ENCODE measurements at places on chromosomes 5 and 9. TPM values are rescaled to one million over a fixed set of nuclear protein-coding genes. Genes with fewer than 3 reads are reported as not detected.

DNA sequence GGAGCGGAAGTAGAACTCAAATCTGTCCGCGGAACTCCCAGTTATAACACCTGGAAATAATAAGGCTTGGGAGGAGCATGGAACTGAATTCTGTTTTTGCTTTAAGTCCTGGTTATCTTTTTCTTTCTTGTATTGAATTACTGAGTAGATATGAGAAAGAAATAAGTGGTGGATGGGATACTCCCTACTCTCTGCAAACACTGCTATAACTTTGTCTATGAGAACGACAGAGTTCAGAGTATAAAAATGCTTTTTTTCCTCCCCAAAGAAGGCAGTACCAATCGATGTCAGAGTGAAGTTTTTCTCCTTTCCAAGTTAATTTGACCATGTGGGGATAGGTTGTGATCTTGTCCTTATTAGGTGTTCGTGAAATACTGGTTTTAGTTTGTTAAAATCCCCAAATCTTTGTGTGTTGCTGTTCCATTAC is 1.2 kb downstream of the RIC1 start:
- peak; percentile 55 for DNase-seq

GRCh38 chr5:133482028-133482427 is 130.3 kb downstream of the FSTL4 start:
- no peak for DNase-seq

- no peak for DNase-seq
These were observed 320 bp downstream of the PCDHB1 start for GRCh38 chr5:141051521-141051866.

DNA sequence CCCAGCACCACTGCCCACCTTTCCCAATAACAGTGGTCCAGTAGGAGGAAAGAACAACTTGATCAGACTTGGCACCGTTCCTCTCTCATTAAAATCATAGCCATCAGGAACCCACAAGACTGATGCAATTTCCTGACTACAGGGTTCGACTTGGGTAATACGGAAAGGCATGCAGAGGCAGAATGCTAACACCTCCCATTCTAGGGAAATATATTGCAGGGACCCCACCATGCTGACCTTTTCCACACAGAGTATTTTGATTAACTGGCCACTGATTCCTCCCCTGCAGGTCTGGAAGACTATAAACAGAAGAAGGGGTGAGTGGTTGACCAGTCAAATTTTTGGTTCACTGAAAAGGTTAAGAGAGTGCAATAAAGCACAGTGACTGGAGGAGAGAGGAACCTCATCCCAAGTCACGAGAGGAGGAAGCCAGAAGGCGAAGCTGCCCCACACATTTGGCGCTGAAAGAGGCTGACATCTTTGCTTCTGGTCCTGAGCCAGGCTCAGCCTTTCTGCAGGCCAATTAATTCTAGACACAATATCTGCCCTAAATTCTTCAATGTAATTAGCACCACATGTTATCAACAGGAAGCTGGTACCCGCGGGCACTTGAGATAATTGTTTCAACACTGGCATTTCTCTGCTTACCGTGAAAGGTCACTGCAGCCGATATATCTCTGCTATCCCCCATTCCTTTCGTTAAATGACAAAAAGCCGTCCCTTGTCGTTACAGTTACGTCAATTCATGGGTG is 64.7 kb upstream of the SPOCK1 start:
- DNase-seq: no peak

PNPLA7 gene
- polyA plus RNA-seq: 2.9 TPM

DNA sequence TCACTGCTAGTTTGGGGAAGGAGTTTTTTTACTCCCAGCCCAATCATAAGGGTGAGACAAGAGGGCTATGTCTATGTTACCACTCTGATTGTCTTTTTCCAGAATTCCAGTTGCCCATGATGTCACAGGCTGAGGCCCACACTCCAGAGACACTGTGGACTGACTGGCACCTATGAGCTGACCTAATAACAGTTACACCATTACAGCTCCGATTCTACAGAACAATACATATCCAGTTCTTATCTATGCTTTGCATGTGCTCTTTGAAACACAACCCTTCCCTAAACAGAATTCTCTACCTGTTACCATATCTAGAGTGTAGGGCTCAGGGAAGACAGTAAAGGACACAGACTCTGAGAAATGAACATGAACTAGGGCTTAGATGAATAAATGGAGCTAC is 45.7 kb upstream of the ALDOB start:
- DNase-seq: no peak

GRCh38 chr9:22065431-22066200 is 56.5 kb upstream of the CDKN2B start:
- DNase-seq: no peak

F2RL2 gene
- 1.1 TPM for polyA plus RNA-seq

DNA sequence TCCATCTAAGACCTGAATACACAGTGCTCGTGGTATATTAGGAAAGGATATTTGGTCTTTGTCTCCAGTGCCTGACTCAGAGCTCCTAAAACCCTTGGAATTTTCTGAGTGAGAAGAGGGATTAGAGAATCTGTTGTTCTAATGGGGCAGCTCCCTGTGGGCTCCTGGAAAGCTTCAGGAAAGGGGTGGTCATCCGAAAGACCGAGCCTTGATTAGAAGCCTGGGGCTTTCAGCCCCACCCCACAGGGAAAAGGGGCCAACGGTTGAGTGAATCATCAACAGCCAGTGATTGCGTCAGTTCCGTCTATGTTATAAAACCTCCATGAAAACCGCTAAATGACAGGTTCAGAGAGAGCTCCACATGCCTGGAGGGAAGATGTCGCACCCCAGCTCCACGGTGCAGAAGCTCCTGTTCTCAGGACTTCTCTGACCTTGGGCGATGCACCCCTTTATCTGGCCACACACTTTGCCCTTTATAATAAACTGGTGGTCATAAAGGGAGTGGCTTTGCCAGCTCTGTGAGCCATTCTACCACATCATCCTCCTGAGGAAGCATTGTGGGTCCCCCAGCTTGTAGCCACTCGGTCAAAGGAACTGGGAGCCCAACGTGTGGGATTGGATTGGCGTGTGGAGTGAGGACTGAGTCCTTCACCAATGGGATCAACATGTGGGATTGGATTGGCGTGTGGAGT is 71.0 kb upstream of the ICE1 start:
- no peak for DNase-seq

DNA sequence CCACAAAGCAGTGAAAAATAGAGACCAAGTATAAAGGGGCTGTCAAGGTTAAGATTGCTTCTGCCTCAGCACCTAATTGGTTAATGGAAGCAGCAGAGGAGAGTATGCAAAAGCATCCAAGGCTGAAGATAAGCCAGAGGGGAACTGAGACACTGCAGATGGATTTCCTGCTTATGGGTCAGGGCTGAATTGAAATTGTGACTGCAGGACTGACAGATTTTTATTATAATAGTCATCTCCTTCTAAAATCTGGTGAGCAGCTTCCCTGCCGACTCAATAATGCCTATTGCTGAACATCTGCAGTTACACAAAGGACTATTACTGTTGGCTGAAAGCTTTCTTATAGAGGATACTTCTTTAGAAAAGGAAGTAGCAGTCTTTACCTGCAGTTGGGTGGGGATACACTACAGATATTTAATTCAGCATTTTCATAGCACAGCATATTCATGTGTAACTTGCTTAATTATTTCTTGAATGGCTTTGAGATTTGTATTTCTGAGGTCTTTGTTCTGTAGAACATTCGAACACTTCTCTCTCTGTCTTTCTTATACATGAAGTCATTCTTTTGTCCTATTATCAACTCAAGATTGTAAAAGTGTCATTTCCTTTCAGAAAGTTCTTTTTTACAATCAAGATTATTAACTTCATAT is 363.0 kb upstream of the RIOK2 start:
- peak; percentile 24 for DNase-seq

- no peak for DNase-seq
These were observed 2.6 kb downstream of the IGFBPL1 start for GRCh38 chr9:38421498-38422211.

DNA sequence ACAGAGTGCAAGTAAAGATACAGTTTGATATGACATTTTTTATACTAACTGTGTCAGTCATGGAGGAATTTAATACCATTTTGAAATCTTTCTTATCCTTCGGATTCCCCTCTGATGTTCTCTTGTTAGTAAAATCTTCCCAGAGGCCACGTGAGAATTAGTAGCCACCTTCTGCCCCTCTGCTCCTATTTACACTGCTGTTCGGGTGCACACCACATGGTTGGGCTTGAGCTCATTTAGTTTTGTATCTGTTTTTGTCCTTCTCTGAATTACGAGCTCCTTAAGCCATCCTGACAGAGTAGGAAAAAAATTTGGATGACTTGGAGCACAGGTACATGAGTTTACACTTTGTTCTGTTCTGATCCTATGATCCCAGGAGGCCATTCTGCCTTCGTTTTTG is 109.7 kb downstream of the SV2C start:
- DNase-seq: no peak

DNA sequence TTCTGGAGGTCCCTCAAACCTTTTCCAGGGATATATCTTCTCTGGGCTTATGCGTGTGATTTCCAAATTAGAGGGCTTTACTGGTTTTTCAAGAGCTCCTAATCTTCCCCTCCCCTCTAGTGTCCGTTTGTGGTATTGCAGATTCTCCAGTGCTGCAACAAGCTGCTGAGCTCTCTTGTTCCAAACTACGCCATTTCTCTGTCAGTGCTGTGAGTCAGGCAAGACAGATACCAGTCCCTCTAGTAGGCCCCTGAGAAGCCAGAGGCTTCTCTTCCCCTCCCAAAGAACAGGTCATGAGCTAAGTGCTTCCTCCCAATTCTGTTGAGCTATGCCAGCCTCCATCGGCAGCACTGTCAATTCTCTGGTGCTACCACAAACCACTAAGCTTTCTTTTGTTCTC is 149.5 kb downstream of the FANCC start:
- no peak for DNase-seq

DNA sequence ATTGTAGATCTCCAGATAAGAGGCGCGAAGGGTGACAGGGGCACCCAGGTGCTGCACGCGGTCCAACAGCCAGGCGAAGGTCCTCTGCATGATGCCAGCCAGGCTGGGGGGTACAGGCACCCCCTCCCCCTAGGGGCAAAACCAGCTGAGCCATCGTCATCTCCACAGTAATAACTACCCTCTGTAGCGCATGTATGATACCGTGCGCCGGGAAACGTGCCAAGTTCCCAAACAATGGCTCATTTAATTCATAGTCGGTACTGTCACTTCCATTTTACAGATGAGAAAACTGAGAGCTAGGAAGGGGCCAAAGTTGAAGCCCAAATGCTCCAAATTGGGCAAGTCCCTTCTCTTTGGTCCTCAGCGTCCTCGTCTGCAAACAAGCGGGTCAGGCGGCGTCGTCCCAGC is 1.5 kb downstream of the KIF12 start:
- no peak for DNase-seq

DNA sequence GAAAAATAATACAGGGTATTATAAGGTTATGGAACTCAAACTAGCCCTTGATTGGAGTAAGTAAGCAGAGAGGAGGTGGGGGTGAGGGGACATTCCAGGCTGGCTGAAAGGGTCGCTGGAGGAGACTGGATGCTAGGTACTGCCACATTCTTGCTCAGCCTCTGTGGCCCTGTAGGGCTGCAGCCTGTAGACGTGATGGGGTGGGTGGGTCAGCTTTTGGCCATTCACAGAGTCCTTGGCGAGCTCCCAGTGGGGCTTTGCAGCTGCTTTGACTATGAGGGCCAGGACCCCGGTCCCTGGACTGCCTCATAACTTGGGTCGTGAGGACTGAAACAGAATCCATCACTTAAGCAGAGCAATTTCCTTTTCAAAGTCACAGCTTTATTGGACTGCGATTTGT is 4.2 kb upstream of the GDNF start:
- DNase-seq: no peak

DNA sequence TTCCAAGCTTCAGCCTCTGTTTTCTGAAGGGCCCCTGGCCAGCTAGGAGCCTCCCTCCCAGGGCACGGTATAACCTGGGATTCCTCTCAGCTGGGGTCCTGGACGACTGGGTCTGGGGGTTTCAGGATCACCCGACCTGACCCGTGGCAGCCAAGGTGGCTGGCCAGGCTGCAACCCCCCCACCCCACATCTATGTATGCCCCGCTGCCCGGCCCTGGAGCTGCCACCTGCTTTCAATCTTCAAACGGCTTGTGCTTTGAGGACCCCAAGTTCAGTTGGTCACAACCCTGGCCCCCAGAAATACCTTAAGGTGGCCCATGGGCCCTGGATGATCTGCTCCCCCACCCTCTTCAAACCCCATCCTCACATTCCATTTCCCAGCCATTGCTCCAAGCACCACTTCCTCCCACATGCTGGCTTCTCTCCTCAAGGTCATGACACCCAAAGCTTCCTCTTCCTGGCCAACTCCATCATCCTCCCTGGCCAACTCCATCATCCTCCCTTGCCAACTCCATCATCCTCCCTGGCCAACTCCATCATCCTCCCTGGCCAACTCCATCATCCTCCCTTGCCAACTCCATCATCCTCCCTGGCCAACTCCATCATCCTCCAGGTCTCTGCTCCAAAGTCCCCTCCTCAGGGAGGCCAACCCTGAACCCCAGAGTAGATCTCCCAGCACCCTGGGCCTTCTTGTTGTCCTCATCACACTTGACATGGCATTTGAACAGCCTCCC is 17.2 kb upstream of the TTLL11 start:
- no peak for DNase-seq

DNA sequence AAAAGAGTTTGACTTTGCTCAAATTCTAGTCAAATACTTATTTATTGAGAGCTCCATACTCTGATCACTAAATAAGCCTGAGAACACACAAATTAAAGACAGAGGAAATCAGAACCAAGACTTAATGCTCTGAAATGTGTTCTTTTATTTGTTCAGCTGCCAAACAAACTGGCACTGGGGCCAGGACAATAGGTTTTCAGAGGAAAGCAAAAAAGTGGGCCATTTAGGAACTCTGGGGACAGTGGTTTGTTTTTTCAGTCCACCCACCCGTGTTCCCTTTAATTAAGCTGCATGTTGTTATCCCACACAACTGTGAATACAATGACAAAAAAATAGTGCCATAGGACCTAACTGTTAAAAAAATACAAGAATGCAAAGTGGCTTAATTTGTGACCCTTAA is 95.4 kb upstream of the RETREG1 start:
- DNase-seq: no peak

GRCh38 chr5:140322751-140323731 is 20.1 kb upstream of the PFDN1 start:
- DNase-seq: no peak

GRCh38 chr5:180020176-180020575 is 51.4 kb downstream of the RNF130 start:
- DNase-seq: no peak

DNA sequence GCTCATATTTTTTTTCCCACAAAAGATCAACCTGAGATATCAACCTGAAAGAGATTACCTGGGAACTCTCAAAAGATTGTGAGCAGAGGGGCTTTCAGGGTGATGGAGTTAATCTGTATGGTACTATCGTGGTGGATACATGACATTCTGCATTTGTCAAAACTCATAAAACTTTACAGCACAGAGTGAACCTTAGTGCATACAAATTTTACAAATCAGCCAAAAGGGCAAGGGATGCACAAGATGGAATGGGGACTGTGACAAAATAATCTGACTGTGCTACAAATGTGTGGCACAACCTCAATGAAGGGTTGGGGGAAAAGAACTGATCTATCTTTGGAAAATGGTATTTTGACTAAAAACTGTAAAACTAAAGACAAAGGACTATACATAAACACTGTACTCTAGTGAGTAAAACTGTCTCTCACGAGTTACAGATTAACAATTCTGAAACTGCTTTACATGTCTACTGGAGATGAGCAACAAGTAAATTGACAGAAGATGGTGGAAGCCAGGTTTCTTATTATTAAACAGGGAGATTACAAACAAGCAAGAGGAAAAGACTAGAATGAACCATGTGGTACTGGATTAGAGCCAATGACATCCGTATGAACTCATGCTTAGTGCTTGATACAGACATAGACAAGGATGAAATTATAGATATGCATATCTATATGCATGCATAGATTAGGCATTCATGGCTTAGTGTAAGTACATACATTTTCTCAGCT is 24.8 kb upstream of the RLN1 start:
- no peak for DNase-seq

C7 gene
- polyA plus RNA-seq: 8.8 TPM

Data from muscle of arm (tissue), 14 donors.